ENCODE measurements at places on chromosomes 7 and 10.

GRCh38 chr7:92798517-92799249 is 37.7 kb downstream of the CDK6 start:
- DNase-seq = peak; percentile 69

DNA sequence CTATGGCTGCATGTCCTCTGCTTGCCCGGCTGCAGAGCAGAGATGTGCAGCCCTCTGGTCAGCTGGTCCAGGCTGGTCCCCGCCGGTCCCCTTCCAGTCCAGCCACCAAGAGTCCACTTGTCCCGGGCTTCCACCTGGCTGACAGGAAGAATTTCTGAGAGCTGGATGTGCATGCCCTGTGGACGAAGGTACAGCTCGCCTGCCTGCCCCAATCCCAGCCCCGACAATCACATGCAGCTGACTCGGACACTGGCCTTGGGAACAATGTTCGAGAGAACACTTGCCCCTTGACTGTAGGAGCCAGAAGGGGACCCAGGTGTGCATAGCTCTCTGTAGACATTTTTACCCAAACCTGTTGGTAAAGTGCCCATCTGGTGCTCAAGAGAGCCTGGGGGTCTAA is 11.8 kb downstream of the AVPI1 start:
- no peak for DNase-seq

DNA sequence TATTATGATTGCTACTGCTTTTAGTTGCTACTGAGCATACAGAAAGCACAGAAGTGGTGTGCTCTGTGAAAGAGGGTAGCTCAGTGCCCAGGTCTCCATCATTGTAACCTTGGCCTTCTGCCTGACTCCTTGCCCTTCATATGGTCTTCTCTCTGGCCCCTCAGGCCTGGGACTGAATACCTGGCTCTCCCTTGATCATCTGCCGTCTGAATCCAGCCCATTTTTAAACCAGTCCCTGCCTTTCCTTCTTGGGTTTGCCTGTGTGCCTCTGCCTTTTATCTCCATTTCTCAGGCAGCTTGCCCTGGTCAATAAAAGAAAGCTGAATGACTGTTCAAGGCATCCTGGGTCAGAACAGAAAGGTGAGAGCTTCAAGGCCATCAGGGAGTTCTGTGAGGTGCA is 109.1 kb upstream of the ZNF438 start:
- no peak for DNase-seq

DNA sequence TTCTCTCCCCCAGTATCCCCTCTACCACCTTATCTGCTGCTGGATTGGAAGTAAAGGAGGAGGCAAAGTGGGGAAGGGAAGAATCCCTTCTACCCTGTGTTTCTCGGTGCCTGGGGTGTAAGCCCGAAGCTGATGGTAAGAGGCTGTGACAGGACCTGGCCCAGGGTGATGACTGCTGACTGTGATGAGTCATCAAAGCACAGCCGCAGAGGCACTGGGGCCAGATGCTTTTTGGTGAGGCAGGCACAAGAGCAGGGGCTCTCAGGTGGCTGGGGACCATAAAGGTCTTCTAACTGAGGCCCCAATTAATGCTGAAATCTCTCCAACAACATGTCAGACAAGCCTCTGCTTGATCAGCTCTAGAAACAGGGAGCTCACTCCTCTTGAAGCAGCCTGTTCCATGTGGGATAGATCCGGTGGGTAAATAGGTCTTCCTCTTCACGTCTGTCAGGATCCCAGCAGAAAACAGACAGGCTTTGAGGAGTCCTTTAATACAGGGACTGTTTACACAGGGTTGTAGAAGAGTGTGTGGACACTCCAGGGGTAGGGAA is 86.1 kb upstream of the PCBD1 start:
- peak; percentile 44 for DNase-seq

DNA sequence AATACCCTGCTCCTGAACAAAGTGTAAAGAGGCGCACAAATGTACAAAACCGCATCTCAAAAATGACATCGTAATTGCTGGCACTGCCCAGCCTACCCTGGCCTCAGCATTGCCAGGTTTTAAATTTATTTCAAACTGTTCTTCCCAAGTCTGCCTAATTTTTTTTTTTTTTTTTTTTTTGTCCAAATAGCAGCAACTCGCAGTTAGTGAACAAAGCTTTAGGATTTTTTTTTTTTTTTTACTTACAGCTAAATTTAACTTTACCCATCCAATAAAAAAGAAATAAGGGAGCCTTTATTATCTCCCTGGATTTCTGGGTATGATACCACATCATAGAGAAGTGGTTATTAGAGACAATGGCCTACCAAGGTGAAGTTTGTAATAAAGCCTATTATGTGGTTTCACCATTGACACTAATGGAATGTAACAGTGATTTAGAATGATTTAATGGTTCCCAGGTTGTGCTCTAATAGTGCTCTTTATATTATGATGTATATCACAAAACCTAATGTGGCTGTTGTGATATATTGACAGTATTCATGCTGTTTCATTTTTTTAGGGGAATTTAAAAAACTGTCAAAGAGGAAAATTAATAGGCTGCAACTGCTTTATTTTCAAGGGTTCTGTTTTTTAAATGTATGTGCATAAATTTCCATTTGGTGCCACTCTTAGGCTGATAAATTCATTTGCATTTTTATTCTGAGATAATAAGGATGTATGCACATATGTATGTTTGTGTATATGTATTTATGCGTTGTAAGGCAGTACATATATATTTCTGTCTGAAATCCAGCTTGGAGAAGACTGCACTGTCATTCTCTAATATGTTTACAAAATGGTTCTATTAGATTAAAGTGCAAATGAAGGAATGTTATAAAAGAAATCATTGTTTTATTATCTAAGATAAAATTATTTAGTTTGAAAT is 309.0 kb downstream of the TFEC start:
- DNase-seq = no peak

DNA sequence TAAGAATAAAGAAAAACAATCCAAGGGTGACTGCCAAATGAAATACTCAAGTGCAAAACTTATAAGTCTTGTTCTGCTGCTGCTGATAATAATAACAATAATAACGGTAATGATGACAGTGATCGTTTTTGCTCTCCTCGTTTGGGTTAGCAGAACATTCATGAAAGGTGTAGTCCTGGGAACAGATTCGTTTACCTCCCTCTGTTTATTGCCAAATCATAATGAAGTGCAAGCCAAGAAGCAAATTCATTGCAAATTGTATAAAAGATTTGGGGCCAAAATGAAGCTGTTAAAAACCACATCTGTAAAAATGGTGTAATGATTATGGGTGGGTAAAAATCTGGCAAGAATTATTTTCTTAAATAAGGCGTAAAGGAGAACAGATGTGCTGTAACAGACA is 587.2 kb upstream of the MKI67 start:
- DNase-seq = no peak

DNA sequence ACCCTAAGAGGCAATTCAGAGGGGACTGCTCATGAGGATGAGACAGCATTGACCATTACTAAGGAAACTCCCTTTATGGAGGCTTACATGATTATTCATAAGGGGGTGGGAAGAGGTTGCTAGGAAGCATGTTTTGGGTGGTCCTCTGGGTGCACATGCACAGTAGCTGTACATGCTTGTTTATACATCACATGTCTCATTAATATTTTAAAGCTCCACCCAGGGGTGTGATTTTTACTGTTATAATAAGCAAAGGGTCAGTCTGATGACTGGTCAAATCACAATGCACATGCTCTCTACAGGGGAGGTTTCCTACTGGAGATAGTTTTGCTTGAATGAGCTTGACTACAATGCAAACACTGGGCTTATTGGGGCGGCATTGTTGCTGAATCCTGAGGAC is 23.8 kb upstream of the PPP1R9A start:
- DNase-seq = no peak

DNA sequence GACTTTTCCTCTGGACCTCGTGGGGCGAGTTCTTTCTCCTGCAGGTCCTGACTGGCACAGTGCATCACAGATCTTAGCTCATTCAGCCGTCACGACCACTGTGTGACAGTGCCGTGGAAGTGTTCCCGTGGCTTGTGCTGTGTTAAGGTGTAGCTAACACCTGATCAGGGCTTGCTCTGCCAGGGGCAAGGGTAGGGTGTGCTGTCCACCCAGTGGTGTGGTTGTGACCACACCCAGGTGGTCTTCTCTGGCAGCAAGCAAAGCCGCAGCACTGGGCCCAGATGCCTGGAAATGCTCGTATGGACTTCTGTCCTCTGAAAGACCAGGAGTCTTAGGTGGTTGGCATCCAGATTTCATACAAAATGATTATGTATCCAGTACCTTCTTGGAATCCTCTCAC is 86.2 kb downstream of the GLRX3 start:
- no peak for DNase-seq

GRCh38 chr10:96665306-96665705 is 55.0 kb downstream of the PIK3AP1 start:
- DNase-seq = peak; percentile 81

DNA sequence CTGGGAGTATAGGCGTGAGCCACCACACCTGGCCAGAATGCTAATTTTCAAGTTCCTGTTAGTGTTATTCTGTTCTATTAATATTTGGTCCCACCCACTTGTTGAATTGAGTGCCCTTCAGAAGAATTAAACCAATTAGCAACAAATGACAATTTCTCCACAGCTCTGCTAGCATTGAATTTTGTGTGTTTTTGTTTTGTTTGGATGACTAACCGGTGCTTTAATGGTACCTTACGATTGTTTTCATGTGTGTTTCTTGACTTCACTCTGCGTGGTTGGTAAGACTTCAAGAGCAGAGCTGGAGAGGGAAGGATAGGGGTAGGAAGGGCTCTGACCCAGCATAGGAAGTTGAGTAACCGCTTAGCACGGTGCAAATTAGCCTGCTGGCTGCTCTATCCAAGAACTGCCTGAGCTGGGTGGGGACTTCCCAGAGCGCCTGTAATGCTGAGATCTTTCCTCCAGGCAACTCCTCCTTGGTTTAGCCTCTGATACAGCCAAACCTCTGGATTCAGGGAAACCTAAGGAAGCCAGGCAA is 4.6 kb downstream of the ARPC1B start:
- peak; percentile 93 for DNase-seq

DNA sequence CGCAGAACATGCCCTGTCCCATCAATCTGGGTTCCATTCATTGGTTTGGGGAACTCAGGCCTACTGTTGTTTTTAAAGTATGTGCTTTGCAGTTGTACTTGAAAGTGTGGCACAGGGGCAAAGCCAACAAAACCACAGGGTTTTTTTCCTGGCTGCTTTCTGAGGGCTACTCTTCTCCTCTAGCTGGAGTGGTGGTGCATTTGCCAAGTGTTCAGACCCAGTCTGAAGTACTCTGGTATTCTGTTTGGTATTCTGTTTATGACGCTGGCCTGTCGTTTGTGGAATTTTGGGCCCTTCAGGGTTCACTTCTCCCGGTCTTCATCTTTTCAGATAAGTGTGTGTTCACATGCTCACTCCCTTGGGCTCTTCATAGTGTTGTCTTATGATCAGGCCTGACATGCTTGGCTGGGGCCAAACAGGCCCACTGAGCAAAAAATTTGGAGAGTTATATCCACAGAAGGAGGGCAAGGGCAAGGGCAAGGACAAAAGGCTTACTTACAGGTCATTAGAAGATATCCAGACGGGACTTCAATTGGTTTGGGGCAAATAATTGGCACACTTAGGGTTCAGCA is 26.3 kb downstream of the SLC26A4 start:
- no peak for DNase-seq

DNA sequence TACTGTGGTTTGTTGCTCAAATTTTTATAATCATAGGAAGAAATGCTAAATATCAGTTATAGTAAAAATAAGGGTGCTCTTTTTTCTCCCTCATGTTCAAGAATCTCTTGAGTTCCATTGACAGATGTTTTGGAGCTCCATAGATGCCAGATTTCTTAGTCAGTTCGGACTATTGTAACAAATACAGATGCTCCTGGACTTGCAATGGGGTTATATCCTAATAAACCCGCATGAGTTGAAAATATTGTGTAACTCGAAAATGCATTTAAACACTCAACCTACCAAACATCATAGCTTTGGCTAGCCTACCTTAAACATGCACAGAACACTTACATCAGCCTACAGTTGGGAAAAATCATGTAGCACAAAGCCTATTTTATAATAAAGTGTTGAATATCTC is 100.7 kb upstream of the CSTF2T start:
- DNase-seq = no peak

GRCh38 chr10:132185601-132186487 is 904 bp upstream of the DPYSL4 start:
- peak; percentile 33 for DNase-seq

DNA sequence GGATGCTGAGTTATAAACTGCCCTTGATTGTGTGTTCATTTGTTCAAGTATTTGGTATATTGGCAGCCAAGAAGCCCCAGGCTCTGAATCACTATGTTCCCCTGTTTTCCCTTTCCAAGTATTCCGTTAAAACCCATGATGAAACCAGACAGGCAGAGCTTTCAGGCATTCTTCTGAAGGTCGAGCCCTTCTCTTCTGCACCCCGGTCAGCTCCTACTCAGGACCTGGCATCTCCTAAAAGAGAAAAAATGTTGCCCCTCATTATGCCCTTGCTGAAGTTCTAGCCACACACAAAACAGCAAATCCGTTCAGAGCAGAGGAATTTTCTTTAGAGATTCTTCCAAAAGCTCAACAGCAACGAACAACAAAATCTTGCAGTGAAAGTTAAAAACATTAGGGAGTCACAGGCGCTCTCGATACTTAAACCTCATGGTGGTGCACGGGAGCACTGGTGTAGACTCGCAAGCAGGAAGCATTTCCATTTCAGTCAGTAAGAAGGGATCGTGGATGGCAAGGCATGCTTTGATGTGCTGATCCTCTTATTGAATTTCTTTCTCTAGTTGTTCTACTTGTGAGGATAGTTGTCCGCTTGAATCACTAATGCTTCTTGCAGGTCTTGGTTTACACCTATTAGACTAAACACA is 264.9 kb downstream of the SKIDA1 start:
- peak; percentile 9 for DNase-seq

DNA sequence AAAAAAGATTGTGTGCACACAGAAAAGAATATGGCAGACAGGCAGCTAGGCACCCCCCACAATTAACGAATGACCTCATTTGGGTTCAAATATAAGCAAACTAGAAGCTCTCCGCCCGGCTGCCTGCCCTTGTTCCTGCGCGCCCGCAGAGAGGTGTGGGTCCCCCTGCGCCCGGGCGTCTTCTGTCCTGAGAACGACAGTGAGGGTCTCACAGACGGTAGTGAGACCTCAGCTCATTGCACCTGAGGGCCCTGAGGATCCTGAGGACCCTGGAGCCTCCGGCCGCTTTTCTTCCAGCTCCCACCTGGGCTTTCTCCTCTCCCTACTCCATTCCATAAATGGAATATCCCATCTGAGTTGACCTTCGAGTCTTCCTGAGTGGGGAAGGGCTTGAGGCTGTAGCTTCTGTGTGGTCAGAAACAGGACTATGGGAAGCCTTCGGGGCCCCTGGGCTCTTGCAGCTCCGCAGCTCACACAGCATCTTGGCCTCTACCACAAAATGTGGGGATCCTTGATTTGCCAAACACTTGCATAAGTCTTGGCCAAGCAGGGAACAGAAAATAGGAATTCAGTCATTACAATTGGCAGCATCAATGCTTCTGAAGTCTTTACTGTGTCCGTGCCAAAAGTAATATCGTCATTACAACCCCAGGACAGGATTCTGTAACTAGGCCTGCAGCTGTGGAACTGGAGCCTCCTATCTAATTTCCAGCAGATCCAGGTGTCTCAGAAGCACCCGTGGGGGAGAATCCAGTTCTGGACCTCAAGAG is 43.8 kb downstream of the JAKMIP3 start:
- no peak for DNase-seq
